SJCRH30 (cell line): ENCODE measurements at places on chromosomes 6 and 20.

- no peak for DNase-seq
Observed at GRCh38 chr6:98747273-98747672, 87.1 kb upstream of the POU3F2 start.

DNA sequence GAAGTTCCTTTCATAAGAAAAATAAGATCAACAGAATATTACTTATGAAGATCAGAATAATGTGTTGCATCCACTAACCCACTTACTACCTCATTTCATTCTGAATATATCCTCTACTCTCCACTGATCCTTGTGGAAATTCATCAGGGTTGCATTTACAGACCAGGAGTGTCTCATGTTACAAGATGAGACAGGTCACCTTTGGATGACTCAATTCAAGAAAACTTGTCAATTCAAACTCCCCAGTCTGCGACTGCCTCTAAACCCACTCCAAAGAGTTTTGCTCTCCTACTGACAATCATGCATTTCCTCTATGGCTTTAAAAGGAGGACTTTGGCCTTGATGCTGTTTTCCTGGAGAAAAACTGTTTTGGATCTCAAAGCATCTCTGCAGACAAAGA, 68.4 kb downstream of the ID4 start:
- no peak for DNase-seq

- DNase-seq: no peak
Observed at GRCh38 chr6:158024566-158025297, 43.1 kb downstream of the SYNJ2 start.

DNA sequence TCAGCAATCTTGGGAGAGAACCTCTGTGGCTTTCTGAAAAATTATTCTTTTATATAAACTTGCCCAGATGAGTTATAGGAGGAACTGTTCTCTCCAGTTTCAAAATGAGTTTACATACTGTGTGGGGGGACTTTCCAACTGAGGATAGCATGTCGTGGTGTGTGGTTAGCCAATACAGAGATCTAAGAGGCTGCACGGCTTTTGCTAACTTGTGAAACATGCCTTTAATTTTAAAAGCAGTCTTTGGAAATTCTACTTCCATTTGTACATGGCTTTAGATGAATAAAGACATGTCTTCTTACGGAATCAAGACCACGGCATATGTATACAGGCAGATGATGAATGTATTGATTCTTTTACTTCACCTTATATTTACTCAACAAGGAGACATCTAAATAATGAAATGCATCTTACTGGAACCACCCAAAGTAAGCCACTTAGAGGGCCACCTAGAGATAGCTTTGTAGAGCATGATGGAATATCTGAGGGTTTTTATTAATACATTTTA, 39.8 kb downstream of the HIVEP1 start:
- DNase-seq: no peak

GRCh38 chr6:119067091-119067490, 11.4 kb downstream of the FAM184A start:
- DNase-seq: no peak

GRCh38 chr6:6614983-6615349, 26.4 kb downstream of the LY86 start:
- no peak for DNase-seq

- peak; percentile 46 for DNase-seq
Observed at GRCh38 chr6:137165375-137166246, 7.8 kb downstream of the IL22RA2 start.

DNA sequence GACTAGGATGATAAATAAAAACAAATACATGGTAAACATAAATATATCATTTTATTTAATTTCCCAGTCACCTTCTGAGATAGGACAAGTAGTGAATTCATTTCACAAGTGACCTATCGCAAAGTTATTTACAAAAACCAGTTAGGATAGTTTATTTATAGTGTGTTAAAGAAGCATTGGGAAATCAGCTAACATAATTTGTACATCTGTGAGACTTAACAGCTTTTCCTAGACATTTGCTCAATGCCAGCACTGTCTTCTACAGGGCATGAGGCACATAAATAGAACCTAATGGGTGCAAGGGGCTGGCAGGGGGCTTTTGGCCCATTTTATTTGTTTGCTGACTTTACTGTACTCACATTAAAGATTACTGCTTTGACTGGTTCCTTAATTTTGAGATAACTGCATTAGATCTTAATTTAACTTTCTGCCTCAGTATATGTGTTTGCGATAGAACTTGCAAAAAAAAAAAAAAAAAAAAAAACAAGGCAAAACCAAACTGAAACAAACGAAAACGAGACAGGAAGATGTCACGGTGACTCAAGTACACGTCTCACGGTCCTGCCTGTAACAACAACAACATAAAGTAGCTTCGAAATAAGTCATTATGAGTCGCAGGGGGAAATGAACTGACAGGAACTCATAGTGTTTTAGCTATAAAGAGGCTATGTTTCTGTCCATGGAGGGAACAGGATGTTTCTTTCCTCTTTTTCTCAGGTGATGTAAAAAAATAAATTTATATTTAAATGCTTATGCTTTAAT, 133.7 kb upstream of the GMDS start:
- no peak for DNase-seq

DNA sequence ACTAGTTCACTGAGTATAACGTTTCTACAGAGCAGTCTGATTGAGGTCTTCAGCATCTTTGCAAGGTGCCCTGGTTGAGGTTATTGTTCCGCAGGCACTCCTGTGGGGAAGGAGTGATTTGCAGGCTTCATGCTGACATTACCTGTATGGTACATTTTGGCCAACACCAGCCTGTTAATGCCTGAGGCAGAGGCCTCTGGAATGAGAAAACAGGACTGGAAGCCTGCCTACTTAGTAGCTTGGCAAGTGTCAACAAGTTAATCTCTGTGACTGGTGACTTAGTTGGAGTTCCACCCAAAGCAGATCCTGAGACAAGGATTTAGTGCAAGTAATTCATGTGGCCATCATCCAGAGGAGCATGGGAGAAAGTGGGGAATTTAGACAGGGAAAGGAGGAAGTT, 24.6 kb downstream of the MAS1 start:
- DNase-seq: no peak

GRCh38 chr20:17202673-17203072, 24.2 kb upstream of the PCSK2 start:
- DNase-seq: peak; percentile 79

DNA sequence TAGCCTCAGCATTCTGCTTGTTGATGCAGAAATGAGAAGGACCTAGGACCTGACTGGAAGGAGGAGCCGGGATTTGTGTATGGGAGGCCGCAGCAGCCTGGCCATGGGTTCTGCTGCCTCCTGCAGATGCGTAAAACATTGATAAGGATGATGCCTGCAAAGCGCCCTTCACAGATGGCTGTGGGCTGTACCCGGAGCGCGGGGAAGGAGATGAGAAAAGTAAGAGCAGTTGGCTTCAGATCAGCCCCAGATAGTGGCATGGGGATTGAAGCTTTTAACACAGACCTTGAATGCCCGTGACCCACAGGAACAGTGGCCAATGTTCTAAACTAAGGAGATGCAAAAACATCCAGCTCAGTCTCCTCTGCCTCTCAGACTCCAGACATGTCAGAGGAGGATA, 136.4 kb upstream of the KCNG1 start:
- no peak for DNase-seq

DNA sequence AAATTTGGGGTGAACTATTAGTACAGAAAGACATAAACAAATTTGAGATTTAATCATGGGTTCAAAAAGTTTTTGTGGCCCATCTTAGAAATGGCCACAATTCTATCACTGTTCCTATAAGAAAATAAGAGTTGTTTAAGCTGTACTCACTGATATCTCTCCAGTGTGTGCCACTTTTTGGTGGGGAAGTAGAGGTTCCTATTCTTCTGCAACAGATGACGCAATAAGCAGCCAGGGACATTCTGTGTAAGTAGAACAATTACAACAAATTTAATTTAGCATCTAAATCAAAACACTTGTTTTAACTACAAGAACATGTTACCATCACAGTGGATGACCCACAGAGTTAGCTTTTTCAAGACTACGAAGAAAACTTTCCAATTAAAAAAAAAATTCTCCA, 9.9 kb downstream of the SERAC1 start:
- no peak for DNase-seq

- no peak for DNase-seq
Observed at GRCh38 chr20:32628960-32629530, 43.9 kb upstream of the NOL4L start.

DNA sequence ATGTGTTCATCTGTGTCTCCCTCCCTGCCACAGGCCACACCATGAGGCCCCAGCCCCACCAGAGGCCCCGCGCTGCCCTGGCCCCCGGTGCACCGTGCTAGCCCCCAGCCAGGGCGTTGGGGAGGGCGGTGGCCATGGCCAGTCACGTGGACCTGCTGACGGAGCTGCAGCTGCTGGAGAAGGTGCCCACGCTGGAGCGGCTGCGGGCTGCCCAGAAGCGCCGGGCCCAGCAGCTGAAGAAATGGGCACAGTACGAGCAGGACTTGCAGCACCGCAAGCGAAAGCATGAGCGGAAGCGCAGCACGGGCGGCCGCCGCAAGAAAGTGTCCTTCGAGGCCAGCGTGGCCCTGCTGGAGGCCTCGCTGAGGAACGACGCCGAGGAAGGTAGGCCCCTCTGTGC, 30.3 kb downstream of the PPP1R16B start:
- DNase-seq: no peak

DNA sequence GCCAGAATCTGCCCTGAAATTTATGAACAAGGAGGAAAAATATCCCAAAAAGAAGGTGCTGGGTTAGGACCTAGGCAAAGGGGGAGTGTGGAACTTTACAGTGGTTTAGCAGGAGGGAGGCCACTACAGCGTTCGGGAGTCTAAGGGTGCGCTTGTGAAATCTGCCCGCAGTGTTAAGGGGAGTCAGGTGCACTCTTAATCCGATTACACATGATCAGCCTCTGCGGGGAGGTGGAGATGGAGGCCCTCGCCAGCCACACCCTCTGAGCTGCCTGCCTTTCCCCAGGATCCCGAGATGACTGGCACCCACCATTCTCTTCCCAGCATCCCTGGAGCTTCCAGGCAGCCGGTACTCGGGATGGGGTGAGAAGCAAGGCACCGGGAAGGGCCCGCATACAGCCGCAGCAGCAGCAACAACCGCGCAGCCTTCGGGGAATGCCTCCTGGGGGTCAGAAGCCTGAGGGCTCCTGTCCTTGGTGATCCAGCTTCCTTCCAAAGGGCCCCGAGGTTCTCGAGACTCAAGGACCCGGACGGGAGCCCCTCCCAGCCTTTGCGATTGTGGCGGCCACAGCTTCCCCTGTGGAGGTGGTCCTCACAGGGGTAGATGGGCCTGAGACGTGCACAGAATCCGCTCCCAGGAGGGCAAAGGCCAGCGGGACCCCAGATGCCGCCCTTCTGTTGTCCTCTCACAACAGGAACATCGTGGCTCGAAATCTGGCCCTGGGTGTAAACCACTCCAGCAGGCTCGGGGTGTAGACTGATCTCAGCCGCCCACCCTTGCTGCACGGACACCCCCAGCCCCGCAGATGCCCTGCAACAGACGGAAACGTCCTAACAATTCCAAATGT, 57.3 kb upstream of the CST7 start:
- no peak for DNase-seq

DNA sequence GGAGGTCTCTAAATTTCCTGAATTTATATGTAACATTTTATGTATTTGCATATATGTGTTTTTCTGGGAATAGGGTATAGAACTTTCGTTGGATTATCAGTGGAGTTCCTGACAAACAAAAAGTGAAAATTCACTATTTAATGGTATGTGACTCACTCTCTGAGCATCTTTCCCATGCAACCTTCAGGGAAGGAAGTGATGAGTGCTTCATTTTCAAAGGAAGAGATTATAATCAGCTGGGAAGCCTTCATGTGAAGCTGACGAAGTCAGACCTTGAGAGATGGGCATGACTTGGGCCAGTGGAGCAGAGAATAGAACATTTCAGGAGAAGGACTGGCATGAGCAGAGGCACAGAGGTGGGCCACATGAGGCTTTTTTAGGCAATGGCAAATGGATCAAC, 72.7 kb downstream of the FAXC start:
- no peak for DNase-seq

DNA sequence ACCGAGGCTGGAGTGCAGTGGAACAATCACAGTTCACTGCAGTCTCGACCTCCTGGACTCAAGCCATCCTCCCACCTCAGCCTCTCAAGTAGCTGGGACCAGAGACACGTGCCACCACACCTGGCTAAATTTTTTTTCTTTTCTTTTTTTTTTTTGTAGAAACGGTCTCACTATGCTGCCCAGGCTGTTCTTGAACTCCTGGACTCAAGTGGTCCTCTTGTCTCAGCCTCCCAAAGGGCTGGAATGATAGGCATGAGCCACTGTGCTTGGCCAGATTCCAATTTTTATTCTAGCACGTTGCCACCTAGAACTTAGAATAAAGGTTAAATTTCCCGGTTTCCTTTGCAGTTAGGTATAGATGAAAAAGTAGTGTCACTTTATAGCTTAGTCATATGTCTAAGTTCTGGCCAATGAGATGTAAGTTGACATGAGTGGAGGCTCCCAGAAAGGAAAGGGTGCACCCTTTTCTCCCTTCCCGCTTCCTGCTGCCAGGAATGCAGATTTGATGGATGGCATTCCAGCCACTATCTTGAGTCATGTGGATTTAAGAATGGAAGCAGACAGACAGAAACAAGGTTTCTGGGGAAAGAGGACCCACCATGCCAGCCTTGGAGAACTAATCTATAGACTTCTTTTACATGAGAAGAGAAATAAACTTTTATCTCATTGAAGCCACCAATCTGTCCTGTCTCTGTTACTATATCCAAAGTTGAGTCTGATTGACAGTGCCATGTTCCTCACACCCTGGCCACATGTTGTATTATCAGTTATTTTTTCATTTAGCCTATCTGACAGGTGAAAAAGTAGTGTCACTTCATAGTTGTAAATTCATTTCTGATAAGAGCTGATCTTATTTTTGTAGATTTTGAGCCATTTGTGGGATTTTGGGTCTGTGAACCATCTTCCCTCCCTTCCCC, 60.6 kb upstream of the NCOA3 start:
- DNase-seq: peak; percentile 33

DNA sequence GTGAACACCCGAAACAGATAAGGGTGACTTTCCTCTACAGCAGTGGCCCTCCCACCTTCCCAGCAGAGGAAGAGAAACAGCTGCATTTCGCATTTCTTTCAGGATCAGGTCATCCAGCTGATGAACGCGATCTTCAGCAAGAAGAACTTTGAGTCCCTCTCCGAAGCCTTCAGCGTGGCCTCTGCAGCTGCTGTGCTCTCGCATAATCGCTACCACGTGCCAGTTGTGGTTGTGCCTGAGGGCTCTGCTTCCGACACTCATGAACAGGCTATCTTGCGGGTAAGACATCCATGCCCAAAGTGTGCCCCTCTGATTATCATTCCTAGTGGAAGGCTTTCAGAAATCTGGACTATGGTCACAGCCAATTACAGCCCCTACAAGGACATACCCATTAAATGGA, 27.8 kb upstream of the MROH8 start:
- peak; percentile 82 for DNase-seq

GRCh38 chr20:50987493-50988210, 29.0 kb downstream of the MOCS3 start:
- DNase-seq: peak; percentile 98

GRCh38 chr20:59190466-59190865, 26.8 kb downstream of the ZNF831 start:
- no peak for DNase-seq
